ENCODE measurements at places on chromosomes 16 and 17.

DNA sequence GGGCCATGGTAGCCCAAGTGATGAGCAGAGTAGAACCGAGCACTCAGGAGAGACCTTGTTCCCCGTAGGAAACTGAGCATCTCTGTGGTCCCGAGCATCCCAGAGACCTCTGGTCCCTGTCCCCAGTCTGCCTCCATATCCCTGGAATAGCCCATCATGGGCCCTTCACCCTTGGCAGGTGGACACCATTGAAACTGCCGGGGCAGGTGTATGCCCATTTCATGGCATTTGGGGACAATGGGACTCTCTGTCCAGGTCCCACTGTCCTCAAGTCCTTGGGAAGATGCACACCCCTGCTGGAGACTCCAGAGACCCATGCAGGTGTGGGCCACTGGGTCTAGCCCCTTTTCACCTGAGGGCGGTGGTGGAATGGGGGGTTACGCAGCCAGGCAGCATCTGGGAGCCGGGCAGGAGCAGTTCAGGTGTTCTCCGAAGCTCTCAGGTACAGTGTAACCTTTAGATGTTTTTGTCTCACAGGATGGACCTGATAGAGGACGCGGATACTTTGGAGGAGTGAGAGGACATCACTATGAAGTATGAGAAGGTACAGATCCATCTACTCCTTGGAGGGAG lies 75.9 kb downstream of the GOSR1 start:
- no peak for DNase-seq

GRCh38 chr16:12646098-12646489 lies 157.6 kb downstream of the CPPED1 start:
- DNase-seq: no peak

- DNase-seq: peak; percentile 21
These were observed 21.4 kb downstream of the ADORA2B start for GRCh38 chr17:15966183-15966878.

DNA sequence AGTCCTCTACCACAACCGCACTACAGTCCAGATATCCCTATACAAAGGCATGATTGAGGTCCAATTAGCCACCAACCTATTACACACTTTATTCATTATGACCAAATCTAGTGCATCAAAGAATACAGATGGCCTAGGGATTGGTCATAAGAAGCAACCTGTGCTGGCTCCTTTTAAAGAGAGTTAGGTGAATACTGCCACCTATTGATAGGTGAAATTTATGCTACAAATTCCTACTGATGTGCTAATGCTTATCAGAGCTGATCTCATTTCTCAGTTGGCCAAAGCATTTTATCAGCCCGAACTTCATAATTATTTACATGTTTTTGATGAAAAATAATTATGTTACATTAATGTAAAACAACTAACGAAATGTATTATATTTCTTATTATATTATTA lies 166.3 kb downstream of the ANKFN1 start:
- DNase-seq: peak; percentile 59

- DNase-seq: no peak
These were observed 74.0 kb downstream of the TANC2 start for GRCh38 chr17:63039899-63040602.

DNA sequence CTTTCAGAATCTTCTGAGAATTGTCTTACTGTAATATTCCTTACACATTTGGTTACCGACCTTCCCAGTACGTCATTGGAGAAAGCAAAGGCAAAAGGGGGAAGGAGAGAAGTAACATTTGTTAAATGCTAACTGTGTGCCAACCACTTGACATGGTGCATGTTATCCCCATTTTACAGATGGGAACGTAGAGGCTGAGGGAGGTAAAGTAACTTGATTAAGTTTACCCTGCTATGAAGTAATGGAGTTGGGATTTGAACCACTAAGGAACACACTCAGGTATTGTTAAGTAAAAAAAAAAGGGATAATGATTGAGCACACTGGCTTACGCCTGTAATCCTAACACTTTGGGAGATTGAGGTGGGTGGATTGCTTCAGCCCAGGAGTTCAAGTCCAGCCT lies 156.4 kb downstream of the PRKCA start:
- no peak for DNase-seq

- DNase-seq: no peak
These were observed 33.3 kb downstream of the RNF135 start for GRCh38 chr17:31004160-31004559.

DNA sequence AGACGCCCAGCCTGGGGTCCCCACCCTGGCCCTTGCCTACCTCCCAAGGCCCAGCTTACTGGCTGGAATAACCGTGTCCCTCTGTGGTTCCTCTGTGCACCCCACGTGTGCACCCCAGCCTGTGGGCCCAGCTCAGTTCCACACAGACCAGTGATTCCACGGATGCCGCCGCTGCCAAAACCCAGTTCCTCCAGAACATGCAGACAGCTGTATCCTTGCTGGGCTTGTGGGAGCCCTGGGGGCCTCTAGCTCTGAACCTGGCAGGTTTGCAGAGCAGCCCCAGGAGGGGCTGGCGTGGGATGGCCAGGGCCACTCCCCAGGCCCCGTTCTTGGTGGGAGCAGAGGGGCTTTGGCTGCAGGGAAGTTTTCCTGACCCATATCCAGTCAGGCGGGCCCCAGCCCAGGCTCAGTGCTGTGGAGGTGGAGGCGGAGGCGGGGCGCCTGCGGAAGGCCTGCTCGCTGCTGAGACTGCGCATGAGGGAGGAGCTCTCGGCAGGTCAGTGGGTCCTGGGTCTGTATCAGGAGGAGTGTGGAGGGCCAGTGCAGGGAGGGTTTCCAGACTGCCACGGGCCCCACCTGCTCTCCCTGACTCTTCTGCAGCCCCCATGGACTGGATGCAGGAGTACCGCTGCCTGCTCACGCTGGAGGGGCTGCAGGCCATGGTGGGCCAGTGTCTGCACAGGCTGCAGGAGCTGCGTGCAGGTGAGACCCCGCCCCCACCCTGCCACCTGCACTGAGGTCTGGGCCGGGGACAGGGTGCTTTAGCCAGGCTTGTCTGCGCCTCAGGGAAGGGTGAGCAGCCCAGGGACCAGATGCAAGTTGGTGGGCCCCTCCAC lies 2.3 kb downstream of the TEDC2 start:
- no peak for DNase-seq

DNA sequence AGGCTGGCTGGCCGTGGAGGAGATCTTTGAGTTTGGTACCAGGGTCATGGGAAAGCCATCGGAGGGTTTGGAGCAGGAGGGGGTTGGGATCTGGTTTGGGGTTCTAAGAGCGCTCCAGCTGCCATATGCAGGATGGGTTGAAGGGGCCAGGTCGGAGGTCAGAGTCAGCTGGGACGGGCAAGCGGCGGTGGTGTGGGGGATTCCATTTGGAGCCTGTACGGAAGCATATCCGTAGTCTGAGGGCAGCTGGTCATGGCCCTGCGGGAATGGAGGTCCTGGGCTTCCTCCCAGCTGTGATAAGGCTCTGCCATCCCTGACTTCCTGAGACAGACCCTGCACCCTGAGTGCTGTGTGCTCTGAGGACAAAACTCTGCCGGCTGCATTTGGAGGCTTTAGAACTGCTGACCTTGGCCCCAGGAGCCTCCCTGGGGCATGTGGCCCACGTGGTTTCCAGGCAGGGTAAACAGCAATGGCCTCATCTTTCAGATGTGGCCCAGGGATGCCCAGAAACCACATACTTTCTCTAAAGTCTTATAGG lies 46.5 kb downstream of the ATP2C2 start:
- no peak for DNase-seq

DNA sequence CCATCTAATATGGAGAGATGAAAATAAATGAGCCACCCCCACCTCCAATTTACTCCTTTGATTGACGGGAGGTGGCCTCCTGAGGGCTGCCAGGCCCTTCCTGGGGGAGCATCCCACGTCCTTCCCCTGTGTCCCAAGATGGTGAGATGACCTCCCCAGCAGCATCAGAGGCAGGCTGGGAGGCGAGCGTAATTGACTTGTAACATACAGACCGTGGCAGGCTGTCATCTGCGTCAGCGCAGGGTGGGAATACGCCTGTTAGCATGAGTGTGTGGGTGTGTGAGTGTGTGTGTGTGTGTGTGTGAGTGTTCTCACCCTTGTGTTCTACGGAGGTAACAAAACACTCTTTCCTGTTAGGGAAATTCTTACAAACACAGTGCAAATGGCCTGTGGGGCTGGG lies 156.9 kb upstream of the CIBAR2 start:
- no peak for DNase-seq

DNA sequence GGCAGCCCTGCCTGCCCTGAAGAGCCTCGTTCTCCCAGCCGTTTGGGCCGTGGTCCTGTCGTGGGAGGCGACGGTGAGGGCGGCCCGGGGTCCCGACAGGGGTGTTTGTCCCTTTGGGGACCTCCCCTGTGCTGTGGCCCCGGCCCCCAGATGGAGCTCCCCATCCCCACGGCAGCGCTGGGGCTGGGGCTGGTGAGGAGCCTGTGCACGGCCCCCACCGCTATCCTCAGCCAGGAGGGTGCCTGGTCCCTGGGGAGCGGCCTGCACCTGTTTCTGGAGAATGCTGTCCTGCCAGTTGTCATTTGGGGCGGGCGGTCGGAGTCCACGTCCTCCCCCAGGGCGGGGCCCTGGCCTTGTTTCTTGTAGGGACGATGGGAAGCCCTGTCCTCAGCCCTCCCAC lies 6.6 kb downstream of the CAPN15 start:
- DNase-seq: no peak

DNA sequence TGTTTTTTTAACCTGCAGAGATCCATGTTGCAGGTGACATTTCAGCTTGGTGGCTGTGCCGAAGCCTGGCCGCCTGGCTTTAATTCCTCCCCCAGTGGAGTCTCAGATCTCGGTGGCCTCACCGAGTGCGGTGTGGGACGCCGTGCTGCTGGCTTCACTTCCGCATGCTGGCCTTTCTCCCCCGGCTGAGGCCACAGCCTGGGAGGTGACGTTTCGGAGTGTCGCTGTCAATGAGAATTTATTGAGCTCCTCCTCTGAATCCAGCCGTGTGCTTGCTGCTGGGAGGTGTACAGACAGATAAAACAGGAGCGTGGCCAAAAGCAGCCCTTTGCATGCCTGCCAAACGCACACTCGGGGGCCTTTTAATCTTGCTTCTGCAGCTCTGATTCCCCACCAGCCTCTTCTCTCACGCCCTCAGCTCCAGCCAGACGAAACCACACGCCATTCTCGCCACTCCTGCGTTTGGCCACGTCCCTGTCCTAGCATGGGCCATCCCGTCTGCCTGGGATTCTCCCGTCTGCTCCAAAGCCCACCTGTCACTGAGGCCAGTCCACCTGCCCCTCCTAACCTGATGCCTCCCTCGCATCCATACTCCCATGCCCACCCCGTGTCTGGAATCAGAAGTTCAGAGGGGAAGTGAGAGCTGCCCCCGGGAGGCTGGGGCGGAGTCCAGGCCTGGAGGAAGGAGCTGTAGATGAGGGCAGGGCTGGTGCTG lies 3.6 kb downstream of the GSE1 start:
- DNase-seq: no peak

DNA sequence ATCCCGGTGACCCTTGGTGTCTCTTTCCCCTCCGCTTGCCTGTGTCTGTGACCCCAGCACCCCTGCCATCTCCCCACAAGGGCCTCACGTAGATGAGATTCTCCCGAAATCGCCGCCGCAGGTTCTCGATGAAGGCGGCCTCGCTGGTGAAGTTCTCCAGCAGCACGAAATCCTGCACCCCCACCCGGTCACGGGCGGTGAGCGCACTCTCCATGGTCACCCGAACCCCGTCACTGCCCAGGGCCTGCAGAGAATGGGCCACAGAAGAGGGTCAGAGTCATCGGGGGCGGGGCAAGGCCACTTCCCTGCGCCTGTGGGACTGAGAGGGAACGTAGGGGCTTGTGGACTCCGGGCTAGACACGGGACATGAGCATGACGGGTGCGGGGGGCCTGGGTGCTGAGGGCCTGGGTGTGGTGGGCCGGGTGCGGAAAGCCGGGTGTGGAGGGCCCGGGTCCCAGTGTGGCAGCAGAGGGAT lies 8.4 kb downstream of the MYO1C start:
- DNase-seq: no peak

GRCh38 chr17:1492249-1493206 lies at the start of gene MYO1C:
TSS of gene MYO1C (minus strand) at chr17:1492686. CDS start at chr17:1492487, 199 bp downstream.
- DNase-seq: no peak

GRCh38 chr17:51572115-51572514 lies 311.8 kb downstream of the UTP18 start:
- no peak for DNase-seq

- no peak for DNase-seq
These were observed 45.5 kb downstream of the PKD1L3 start for GRCh38 chr16:71954699-71955195.

- DNase-seq: no peak
These were observed 3.3 kb downstream of the CCL15 start for GRCh38 chr17:35998018-35998545.

GRCh38 chr17:49496183-49496866 lies 1.2 kb downstream of the NGFR start:
- no peak for DNase-seq

DNA sequence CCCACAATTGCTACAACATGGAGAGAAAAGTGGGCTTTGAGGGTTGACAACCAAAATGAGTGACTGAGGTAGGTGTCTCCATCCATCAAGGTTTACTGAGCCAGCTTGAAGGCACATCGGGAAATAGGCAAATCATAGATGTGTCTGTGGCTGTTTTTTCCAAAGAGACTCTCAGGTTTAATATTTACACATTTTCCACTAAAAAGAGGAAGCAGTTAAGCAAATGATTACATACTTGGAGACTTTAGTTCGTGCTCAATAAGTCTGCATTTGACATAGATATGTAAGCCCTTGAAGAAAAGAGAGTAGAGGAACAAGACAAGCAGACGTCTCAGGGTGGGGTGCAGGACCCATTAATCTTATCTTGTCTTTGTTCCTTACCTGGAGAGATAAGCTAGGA lies 148.9 kb upstream of the COX10 start:
- no peak for DNase-seq

GRCh38 chr17:7323731-7324437 lies 5.3 kb downstream of the NEURL4 start:
- DNase-seq: no peak

- DNase-seq: no peak
These were observed 42.1 kb upstream of the RPH3AL start for GRCh38 chr17:394718-395095.

DNA sequence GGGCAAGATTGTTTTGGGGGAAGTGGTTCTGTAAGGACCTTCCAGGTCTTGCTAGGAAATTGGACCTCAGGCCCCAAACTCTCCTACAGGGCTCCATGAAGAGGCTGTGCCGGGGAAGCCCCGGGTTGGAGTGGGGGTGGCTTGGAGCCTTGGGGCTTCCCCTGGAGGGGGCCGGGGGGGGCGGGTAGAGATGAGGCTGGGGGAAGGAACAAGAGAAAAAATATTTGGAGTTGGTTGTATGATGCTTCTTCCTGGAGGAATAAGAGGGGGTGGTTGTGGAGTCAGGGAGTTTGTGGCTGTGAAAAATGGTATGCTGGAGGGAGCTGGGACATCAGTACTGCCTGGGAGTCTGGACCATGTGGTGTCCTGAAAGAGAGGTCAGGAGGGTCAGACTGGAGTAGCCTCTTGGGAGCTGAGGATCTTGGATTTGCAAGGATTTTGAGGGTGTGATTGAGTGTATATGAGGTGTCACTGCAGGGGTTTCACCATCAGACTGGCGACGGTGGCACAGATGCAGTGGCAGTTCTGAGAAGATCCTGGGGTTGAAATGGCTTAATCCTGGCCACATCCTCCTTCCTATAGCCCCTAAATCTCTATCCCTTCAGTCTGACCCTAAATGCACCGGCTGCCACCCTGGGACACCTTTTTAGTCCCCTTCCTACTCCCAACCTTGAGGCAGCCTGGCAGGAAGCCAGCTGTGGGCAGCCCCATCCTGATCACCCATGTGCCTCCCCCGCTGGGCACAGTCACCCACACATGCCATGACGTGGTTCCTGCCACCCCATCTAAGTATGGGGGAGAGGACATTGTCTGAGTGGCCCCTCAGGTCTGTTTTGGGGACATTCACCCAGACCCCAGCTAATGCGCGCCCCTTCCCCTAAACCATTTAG lies 10.9 kb downstream of the RARA start:
- DNase-seq: no peak

- no peak for DNase-seq
These were observed 44.7 kb downstream of the GRB7 start for GRCh38 chr17:39782481-39782880.

Measured in NCI-H187 treated with DMSO at 0.1 percent for 48 hours (cell line).